ENCODE measurements at places on chromosomes 16 and 17. TPM values are rescaled to one million over a fixed set of nuclear protein-coding genes. Genes with fewer than 3 reads are reported as not detected.

The CCDC57 gene
- 108 TPM for total RNA-seq

The CX3CL1 gene
- total RNA-seq: 31.1 TPM

The LYRM9 gene
- 18.6 TPM for total RNA-seq

The COASY gene
- 77.0 TPM for total RNA-seq

The RAP1GAP2 gene
- 49.2 TPM for total RNA-seq

The PDILT gene
- total RNA-seq: not detected

The ABCA3 gene
- total RNA-seq: 10.4 TPM

The ZNF624 gene
- 8.7 TPM for total RNA-seq

The RPS15A gene
- 1,598 TPM for total RNA-seq

The NUDT16L1 gene
- 33.1 TPM for total RNA-seq

The EPX gene
- total RNA-seq: not detected

The SARM1 gene
- 34.7 TPM for total RNA-seq

The GOT2 gene
- total RNA-seq: 146 TPM

The NDEL1 gene
- total RNA-seq: 84.5 TPM

The KRTAP1-1 gene
- not detected for total RNA-seq
